ENCODE measurements at places on chromosomes 4 and X.

DNA sequence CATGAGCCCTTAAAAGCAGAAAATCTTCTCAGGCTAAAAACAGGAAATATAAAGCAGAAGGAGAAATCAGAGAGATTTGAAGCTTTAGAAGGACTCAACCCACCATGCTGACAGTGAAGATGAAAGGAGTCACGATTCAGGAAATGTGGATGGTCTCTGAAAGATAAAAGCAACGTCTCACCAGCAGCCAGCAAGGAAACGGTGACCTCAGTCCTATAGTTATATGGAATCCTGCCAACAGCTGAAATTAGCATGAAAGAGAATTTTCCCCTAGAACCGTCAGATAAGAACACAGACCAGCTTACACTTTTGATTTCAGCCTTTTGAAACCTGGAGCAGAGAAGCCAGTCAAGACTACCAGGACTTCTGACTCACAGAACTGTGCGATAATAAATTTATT, 715.7 kb upstream of the HTR2C start:
- ATAC-seq, result no peak

DNA sequence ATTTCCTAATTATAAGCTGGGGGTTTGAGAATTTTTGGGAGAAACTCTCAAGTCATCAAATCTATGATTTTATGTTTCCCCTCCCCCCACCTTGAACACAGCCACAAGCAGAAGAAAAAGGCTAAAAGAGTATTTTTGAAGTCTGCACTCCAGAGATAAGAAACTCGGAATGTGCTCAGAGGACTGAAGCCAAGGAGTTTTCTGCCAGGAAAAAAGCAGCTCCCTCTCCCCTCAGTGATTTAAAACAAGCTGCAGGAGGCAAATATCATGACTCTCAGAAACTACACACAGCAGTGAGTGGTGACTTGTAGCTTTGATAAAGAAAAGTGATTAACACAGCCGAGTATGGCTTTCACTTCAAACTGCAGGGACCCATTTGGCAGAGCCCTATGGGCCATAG, 800.2 kb upstream of the FTHL17 start:
- no peak for ATAC-seq

DNA sequence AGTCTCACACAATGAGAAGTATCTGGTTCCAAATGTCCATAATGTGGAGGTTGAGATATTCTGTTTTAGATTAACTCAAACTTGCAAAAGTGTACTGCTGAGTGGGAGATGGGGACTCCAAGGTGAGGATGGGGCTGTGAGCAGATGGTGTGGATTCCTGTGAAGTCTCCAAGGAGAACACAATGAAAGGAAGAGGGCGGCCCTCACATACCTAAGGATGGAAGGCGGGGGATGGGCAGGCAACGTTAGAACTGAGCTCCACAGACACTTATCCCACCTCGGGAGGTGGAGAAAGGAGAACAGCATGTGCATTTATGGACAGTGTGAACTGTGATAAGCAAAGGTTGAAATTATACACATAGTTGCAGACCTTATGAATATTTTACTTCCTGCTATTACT, 9.9 kb upstream of the SPATA4 start:
- no peak for ATAC-seq

- no peak for ATAC-seq
Measured at GRCh38 chr4:140684314-140684713, 71.9 kb downstream of the TBC1D9 start.

GRCh38 chr4:185730387-185730786, 81.6 kb downstream of the SORBS2 start:
- peak; percentile 59 for ATAC-seq

DNA sequence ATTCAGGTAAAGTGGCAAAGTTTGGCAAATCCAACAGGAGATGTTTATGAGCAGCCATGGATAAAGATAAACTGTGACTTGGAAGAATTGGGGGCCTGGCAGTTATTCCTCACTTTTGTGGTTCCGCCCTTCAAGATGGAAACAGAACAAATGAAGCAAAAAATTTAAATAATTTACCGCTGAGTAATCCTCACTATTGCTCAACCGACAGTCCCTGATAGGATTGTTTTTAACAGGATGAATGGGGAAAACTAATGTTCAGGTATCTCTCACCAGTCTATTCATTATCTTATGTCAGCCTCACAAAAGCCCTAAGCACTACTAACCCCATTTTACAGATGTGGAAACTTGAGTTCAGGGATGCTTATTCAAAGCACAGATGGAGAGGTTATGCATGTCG, 90.8 kb downstream of the FNIP2 start:
- no peak for ATAC-seq

GRCh38 chr4:126568652-126569570, 1063.8 kb upstream of the INTU start:
- ATAC-seq, result peak; percentile 77

GRCh38 chrX:20252381-20253231, 14.1 kb downstream of the RPS6KA3 start:
- ATAC-seq, result peak; percentile 88

GRCh38 chrX:97547877-97548578, 664.3 kb downstream of the RPA4 start:
- peak; percentile 22 for ATAC-seq
